ENCODE measurements at places on chromosomes 3 and 15.

DNA sequence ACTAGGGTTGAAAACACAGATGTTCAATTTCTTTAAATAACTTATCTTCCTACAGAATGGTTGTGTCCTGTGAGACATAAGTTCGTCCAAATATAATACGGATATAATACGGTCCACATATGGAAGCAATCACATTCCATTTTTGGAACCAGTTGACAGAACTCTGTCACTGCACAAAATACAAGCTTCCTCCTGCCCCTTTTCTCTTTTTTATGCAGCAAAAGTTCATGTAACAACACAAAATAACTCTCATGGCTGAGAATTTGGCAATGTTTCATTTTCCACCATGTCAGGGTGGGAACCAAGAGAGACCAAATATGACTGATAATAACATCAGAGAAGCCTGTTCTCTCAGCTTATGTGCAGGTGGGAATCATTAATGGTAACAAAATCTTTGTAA lies 158.1 kb upstream of the ZNF385D start:
- DNase-seq = no peak

GRCh38 chr15:94395640-94396039 lies 164.3 kb downstream of the MCTP2 start:
- DNase-seq = no peak

GRCh38 chr15:78092261-78093041 lies at the start of gene SH2D7:
Gene SH2D7 (plus strand): TSS chr15:78092561. CDS start chr15:78092585, 24 bp downstream.
- no peak for DNase-seq

DNA sequence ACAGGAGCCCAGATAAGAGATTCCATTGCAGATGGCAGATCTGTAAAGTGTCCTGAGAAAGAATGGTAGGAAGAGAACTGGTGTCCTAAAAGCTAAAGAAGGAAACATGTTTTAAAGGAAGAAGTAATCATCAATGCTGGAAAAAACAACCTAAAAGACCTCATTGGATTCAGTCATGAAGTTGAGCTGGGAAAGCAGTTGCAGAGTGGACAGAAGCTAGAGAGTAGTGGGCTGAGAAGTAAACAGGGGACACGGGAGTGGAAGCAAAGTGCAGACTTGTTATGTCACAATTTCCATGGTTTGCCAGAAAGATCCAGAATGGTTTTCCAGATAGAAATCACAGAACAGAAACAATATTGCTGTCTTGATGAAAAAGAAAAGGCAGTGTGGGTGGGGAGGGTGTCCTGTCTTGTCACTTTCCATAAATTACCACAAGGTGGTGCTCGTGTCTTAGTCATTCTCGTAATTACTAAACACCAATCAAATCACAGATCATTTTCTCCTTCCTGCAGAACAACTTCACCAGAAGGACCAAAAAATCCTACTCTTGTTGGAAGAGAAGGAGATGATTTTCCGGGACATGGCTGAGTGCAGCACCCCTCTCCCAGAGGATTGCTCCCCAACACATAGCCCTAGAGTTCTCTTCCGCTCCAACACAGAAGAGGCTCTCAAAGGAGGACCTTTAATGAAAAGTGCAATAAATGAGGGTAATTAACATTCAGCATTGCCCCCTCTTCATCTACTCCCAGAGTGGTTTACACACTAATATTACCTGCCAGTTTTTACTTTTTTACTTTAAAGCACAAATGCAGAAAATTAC lies 64.5 kb downstream of the KLHL25 start:
- DNase-seq = peak; percentile 13

DNA sequence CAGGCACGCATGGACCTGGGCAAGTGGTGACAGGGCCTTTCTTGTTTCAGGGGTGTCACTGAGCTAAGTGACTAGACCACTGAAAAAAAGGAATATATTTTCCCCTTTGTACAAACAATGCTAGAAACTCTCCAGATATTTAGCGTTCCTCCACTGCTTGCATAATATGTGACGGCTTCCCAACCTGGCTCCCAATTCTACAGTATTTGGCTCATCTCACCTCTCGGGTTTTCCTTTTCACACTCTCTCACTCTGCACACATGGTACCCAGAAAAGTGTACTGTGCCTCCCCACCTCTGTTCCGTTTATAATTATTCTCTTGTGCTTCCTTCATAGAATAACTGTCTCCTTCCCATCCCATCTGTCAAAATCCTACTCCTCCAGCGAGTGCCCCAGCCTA lies 140.5 kb upstream of the KLHL25 start:
- DNase-seq = no peak

GRCh38 chr3:14410503-14411165 lies 8.2 kb downstream of the SLC6A6 start:
- no peak for DNase-seq

DNA sequence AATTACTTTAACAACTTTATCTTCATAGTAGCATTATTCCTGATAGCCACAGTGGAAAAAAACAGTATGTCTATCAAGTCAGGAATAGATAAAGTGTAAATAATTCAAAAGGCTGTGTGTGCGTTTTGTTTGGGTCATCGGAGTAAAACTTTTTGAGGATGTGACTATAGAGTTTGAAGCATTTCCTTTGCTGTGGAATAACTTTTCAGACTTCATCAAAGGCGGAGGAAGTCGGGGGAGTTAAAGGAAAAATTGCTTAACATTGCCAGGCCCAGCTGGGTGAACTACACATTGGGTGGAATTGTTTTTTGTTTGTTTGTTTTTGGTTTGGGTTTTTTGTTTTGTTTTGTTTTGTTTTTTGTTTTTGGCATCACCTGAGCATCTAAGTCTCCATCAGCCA lies 70.4 kb upstream of the CRTC3 start:
- DNase-seq = no peak

DNA sequence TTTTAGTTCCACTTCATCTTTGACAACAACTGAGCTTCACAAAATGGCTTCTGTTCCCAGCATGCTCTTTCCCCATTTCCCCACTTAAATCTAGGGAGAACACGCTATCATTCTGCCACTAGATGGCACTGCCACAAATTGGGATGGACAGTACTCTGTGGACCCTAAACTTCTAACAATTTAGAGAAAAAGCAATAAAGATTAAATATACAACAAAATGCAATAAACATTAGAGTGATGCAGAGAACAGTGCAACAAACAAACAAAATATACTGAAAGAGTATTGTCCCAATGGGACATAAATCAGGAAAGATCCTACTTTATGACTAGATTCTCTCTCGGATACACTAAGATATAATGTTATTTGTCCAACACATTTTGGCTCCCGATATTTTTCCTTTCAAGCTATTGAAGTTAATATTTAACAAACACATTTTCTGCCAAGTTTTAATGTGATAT lies 169.7 kb upstream of the TMCO5A start:
- no peak for DNase-seq

GRCh38 chr15:77609558-77609957 lies 23.2 kb downstream of the LINGO1 start:
- DNase-seq = no peak

- no peak for DNase-seq
Observed at GRCh38 chr3:113312416-113312815, 101.1 kb downstream of the BOC start.

DNA sequence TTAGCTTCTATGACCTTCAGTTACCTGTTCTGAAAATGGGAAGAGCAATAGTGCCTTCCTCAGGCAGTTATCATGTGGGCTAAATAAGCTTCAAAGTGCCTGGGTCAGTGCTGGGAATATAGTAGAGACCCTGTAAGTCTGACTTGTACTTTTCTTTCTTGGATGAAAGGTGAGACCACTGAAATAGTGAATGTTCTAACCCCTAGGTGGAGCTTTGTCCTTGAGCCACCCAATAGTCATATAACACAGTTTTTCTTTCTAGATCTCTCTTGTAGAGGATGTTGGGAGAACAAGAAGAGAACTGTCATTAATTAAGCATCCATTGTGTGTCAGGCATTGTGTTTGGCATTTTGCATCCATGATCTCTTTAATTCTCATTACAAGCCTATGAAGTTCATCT lies 13.0 kb upstream of the BFSP2 start:
- no peak for DNase-seq

All from NCI-H2081 treated with DMSO at 0.1 percent for 48 hours (cell line).